ENCODE measurements at places on chromosomes 13 and 19. TPM values are rescaled to one million over a fixed set of nuclear protein-coding genes. Genes with fewer than 3 reads are reported as not detected.

Gene EML2
- total RNA-seq = 16.1 TPM

- DNase-seq = no peak
These were observed 213.3 kb downstream of the MZT1 start for GRCh38 chr13:72514146-72514545.

- no peak for DNase-seq
These were observed 6.5 kb downstream of the MAB21L1 start for GRCh38 chr13:35469806-35470525.

Gene PALM3
- total RNA-seq = 0.21 TPM

DNA sequence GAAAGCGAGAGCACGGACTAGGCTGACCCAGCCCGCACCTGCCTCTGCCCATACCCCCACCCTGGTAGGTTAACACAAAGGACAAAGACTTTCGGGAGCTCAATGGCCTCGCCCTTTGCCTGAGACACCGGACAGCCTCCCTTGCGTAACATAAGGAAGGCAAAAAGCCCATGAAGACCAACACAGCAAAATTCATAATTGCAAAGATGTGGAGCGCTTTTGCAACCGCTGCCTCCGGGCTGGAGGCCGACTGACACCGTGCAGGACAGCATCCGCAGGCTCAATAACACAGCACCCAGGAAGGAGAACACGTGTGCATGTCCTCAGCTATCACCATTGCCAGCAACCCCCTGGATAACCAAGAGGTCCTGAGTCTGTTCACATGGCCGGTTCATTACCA is 15.4 kb downstream of the LILRA1 start:
- DNase-seq = no peak

DNA sequence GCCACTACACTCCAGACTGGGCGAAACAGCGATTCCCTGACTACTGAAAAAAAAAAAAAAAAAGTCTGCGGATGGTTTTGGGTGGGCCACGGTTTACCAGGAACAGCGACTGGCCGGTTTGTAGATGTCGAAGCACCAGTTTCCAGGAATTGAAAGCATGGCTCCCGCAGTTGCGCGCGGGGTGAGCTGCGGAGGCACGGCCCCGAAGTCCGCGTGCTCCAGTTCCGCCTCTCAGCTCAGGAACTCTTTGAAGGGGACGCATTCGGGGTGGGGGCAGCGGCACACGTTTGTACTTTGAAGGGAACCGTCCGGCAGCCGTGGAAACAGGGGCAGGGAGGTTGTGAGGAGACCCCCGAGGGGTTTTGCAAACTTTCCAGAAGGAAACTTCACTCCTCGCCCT is 27.1 kb upstream of the PABPC3 start:
- DNase-seq = no peak

GRCh38 chr19:845707-846521 is 5.1 kb downstream of the PRTN3 start:
- no peak for DNase-seq
